ENCODE measurements at places on chromosomes 1 and 21. TPM values are rescaled to one million over a fixed set of nuclear protein-coding genes. Genes with fewer than 3 reads are reported as not detected.

LGR6 gene
- 0.52 TPM for total RNA-seq

POU3F1 gene
- total RNA-seq, result 4.3 TPM

C8A gene
- total RNA-seq, result not detected

AHCTF1 gene
- total RNA-seq, result 28.7 TPM

PCAT6 gene
- 1.6 TPM for total RNA-seq

TGFBR3 gene
- 14.9 TPM for total RNA-seq

ATAD3C gene
- 3.6 TPM for total RNA-seq

HOOK1 gene
- 28.2 TPM for total RNA-seq

ADGRB2 gene
- 160 TPM for total RNA-seq

CCDC27 gene
- total RNA-seq, result not detected

LIPI gene
- total RNA-seq, result not detected

PADI3 gene
- not detected for total RNA-seq

BRINP3 gene
- 38.2 TPM for total RNA-seq

FNDC5 gene
- 31.1 TPM for total RNA-seq

SAMD13 gene
- 1.7 TPM for total RNA-seq

PPM1J gene
- 11.9 TPM for total RNA-seq

FMO1 gene
- not detected for total RNA-seq

TUFT1 gene
- 8.2 TPM for total RNA-seq

ANXA9 gene
- not detected for total RNA-seq

SMPDL3B gene
- 1.0 TPM for total RNA-seq

AMY2B gene
- 90.1 TPM for total RNA-seq

C1QTNF12 gene
- total RNA-seq, result 2.5 TPM

CHODL gene
- total RNA-seq, result not detected

PGLYRP4 gene
- total RNA-seq, result not detected

AJAP1 gene
- 46.6 TPM for total RNA-seq

LRRC7 gene
- 169 TPM for total RNA-seq

RIPPLY3 gene
- not detected for total RNA-seq

FAM89A gene
- total RNA-seq, result 10.3 TPM

UBL4B gene
- not detected for total RNA-seq

CFHR4 gene
- not detected for total RNA-seq

MSH4 gene
- total RNA-seq, result 1.9 TPM

DNM3 gene
- 124 TPM for total RNA-seq

CNST gene
- total RNA-seq, result 43.4 TPM

S100A7 gene
- not detected for total RNA-seq

GJB4 gene
- not detected for total RNA-seq

KRTAP10-12 gene
- total RNA-seq, result not detected

SLC16A4 gene
- 3.9 TPM for total RNA-seq

LIN28A gene
- not detected for total RNA-seq

SOX13 gene
- total RNA-seq, result 15.6 TPM

SVBP gene
- 24.1 TPM for total RNA-seq

FAM43B gene
- 14.0 TPM for total RNA-seq

NPPA gene
- 2.3 TPM for total RNA-seq

EXTL1 gene
- 37.4 TPM for total RNA-seq

CRYBG2 gene
- total RNA-seq, result not detected

OR2T33 gene
- not detected for total RNA-seq

HMCN1 gene
- total RNA-seq, result 0.78 TPM

WNT2B gene
- total RNA-seq, result 8.5 TPM

Measured in dorsolateral prefrontal cortex (tissue), 122 donors.